Transverse colon (tissue), 4 donors: ENCODE measurements at places on chromosomes 2 and 18. TPM values are rescaled to one million over a fixed set of nuclear protein-coding genes. Genes with fewer than 3 reads are reported as not detected.

CD226 gene
- total RNA-seq, result 0.96 TPM

CCDC150 gene
- total RNA-seq, result 2.7 TPM

PDE1A gene
- 4.4 TPM for total RNA-seq

- DNase-seq, result no peak
These were observed 150.0 kb downstream of the SLC4A3 start for GRCh38 chr2:219777388-219777787.

DNA sequence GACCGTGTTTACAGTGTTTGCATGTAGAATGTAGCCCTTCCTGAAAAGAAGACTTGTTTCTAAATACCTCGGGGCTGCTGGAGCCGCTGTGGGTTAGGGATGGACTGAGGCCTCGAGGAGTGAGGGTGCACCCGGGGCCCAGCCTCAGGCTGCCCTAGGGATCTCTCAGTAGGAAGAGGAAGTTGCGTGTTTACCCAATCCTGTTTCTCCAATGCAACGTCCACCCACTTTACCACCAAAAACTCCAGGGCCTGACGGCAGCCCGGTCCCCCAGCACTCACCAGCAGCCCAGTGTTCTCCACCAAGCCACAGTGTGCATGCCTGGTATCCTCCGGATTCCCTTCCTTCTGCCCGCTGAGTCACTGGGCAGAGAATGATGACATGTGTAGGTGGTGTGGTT is 255.8 kb downstream of the GLI2 start:
- DNase-seq, result no peak

DNA sequence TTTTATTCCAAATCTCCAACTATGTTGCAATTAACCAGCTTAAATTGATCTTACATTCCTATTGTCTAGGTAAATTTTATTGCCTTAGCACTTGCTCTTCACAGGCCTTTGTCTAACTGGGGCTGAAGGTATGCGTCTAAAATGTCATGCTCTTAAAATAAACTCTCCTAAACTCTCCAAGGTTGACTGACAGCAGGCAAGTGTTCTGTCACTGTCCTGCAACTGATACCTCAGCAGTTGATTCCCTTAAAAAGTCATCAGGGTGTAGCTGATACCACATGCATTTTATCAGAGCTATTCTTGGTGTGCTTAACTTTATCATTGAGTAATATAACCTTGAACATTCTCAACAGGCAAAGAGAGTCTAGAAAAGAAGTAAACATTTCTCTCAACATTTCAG is 680 bp downstream of the TTN start:
- DNase-seq, result no peak

GRCh38 chr2:38093527-38094165 is 17.7 kb upstream of the CYP1B1 start:
- DNase-seq, result no peak

ABCB11 gene
- 4.8 TPM for total RNA-seq

DNA sequence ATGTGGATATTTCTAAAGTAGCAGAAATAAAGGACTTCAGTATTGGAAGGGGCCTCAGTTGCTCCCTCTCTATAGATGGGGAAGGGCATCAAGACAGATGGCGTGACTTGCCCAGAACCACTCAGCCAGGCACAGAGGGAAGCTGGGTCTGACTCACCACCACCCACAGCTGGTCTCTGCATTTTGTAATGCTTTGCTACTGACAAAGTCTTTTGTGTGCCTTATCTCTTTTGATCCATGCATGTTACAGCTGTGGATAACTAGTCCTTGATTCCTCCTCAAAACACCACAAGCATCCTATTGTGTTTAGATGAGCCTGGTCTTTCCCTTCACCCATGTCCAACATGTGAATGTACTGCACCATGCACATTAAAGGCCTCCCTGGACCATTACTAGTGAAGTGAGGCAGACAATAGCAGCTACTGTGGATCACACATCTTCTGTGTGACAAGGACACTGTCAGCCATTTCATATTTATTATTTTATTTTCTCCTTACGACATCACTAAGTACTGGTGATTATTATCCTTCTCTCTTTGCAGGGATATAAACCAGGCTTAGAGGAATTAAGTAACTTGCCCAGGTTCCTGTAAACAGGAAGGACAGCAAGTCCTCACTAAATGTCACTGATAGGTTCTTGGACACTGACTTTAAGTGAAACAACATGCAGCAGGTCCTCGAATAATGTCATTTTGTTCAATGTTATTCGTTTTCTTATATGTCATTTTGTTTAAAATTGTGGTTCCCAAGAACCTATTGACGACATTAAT is 29.6 kb upstream of the IL37 start:
- no peak for DNase-seq

DNA sequence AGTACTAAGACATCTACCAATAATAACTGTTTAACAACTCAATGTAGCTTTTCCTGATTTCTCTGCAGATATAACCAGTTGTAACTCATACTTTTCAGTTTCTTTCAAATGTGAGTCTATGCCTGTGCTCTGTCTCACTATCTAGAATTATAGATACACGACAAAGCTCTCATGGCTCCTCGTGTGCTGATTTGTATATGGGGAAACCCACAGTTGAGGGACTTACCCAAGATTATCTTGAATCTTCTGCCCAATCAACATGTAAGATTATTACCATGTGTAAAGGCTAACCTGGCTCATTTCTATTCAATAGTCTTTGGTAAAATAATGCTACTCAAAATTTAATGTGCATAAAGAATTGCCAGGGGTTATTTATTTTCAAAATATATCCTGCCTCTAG is 554.4 kb downstream of the FBXO15 start:
- no peak for DNase-seq

G6PC2 gene
- not detected for total RNA-seq

GRCh38 chr2:226953206-226953605 is 117.4 kb downstream of the RHBDD1 start:
- no peak for DNase-seq

DNA sequence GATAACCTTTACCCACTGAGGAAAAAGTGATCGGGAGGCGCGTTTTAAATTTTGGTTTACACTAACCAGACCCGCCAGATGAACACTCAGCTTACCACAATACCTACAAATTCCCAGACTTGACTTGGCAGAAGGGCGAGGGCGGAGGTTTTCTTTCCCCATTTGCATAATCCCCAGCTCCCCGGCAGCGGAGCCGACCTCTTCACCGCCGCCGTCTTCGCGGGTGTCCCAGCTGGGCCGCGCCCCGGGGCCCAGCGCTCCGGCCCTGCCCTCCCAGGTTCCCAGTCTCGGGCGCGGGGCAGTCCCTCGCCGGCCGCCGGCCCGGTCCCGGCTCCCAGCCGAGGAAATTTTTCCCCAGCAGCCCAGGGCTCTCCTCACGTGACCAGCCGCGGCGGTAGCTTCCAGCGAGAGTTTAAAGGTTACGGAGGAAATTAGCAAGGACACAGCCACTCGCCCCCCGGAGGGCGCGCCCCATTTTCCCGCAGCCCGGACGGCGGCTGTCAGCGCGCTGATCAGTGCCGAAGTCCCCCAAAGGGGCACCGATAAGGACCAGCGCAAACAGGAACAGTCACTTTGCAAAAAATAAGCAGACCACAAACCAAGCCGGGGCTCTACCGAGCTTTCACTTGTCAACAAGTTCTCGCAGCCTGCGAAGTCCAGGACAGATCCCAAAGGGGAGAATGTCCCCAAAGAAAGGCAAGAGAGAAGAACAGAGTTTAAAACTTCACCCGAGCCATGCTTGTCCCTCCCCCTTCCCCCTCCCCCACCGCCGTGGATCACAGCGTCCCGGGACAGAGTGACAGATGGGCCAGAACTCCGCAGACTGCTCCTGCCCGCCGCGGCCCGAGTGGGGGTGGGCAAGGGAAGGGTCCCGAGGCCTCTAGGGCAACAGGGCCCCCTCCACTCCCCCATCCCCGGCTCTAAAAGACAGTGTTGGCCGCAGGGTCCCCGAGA is 1.3 kb upstream of the PRKCE start:
- DNase-seq, result peak; percentile 83

SCN3A gene
- total RNA-seq, result 1.9 TPM

STARD6 gene
- total RNA-seq, result not detected

HK2 gene
- total RNA-seq, result 126 TPM

DNA sequence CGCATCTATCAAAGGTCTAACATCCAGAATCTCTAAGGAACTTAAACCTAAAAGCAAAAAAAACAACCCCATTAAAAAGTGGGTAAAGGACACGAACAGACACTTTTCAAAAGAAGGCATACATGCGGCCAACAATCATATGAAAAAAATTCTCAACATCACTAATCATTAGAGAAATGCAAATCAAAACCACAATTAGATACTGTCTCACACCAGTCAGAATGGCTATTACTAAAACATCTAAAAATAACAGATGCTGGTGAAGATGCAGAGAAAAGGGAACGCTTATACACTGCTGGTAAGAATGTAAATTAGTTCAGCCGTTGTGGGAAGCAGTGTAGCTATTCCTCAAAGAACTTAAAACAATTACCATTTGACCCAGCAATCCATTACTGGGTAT is 38.0 kb downstream of the PPP3R1 start:
- no peak for DNase-seq

DNA sequence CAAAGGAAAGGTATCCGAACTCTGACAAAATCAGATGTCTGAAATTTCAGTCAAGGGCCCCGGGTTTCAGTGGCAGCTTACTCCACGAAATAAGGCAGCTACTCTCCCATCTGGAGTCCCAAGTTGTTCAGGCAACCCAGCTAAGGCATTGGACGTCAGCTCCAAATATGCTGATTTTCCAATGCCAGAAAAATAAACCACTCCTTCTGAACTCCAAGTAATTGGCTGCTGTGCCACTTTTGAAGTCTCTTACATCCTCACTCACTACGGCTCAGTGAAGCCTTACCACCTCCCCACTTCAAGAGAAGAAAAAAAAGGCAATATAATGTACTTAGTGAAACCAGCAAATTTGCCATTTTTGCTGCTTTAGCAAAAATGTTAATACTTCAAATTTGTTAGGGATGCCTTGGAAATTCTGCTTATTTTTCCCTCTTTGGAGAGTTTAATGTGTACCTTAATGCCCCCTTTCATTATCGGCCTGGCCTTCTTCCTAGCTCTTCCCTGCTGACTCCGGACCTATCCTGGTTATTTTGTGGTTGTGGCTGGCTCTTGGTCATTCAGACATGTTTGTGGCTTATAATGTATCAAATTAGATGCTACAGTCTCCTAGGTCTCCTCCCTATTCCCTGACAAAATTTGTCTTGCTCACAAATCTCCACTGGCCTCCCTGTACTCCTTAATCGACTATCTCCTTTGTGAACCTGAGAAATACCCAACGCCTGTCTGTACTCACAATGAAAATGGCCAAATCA is 589.2 kb upstream of the ZEB2 start:
- no peak for DNase-seq

MAP3K19 gene
- total RNA-seq, result not detected

DNA sequence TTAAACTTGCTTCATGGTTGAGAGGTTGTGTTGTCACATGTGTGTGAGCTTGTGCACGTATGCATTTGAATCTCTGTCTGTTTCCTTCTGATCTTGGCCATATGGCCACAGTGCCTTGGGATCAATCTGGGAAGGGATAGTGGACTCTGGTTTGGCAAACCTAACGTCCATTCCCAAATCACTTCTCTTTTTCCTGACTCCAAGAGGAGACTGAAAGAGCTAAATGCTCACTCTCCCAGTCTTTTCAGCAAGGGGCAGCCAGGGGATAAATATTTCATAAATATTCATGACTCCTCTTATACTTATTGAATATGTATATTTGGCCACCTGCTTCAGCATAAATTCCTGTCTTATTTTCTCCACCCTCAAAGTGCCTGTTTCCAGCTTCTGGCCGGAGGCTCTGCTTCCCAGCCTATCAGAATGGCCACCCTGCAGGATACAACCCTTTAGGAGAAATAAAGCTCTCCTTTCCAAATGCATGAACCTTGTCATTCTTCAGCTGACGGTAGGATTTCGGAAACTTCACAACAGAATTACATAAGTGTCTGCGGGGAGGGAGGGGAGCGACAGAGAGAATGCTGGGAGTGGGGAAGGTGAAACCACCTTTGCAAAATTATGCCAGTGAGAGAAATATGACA is 112.2 kb upstream of the COPS8 start:
- DNase-seq, result no peak

SMAD2 gene
- 41.5 TPM for total RNA-seq

DNA sequence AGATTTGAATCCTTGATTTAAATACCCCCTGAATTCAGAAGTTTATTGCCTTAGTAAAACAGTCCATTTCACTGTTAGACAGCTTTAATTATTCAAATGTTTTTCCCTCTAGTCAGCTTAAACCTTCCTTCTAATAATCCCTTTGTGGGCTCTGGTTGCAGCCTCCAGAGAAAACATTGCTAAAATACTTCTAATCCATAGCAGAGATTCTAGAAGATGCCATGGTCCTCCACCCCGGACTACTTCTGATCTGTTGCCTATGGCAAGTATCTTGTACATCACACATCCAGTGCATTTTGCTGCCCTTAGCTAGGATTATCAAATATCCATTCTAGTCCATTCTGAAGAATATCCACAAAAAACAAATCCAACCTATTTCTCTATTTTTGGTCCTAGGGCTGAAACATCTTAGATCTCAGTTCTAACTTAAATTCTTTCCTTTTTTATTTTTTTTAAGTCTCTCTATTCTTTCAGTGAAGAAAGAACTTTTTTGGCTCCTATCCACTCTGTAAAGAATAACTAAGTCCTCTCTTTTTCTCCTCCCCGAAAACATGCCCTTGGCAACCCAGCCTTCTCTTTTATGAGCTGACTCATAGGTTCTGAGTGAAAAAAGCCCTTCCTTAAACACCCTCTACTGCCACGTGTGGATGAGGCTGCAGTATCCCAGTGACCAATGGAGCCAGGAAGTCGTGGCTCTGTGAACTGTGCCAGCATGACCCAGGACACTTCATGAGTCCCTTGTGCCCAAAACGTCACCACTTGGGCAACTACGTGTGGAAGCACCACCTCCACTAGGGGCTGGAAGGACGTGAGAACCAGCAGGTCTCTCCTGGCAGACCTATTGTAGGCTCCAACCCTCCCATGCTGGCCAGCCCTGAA is 349.8 kb downstream of the TNS1 start:
- peak; percentile 23 for DNase-seq

GRCh38 chr2:11396467-11397445 is 52.3 kb upstream of the ROCK2 start:
- DNase-seq, result no peak

DNA sequence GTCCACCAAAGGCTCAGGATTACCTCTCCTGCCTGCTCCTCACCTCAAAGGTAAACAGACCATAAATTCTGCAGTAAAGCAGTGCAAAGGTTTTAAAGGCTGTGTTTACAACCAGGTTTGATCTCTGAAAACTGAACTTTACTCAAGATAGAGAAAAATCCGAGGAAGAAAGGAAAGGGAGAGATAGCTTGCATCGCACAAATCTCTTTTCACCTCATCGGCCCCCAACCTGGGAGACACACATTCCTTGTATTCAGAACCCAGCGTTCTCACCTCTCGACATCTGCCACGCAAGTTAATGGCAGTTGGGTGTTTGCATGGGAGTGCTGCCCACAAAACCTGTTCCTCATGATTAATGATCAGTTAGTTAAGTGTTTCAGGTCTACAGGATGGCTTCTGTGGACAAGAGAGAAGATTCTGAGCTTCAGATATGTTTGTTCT is 72.6 kb downstream of the GATA6 start:
- DNase-seq, result peak; percentile 38

CNGA3 gene
- total RNA-seq, result 1.6 TPM

GRCh38 chr2:126751477-126751876 is 95.5 kb downstream of the GYPC start:
- DNase-seq, result no peak
